ENCODE measurements at places on chromosomes 3 and 15. TPM values are rescaled to one million over a fixed set of nuclear protein-coding genes. Genes with fewer than 3 reads are reported as not detected.

Gene GPR27
- not detected for total RNA-seq

Gene P4HTM
- total RNA-seq: 15.3 TPM

Gene EIF4E3
- 29.4 TPM for total RNA-seq

Gene CCNDBP1
- total RNA-seq: 138 TPM

Data from subcutaneous adipose tissue (tissue), 4 donors.